ENCODE measurements at places on chromosomes 7 and 10.

GRCh38 chr10:103677486-103678177 lies 177.7 kb downstream of the SH3PXD2A start:
- DNase-seq: no peak

DNA sequence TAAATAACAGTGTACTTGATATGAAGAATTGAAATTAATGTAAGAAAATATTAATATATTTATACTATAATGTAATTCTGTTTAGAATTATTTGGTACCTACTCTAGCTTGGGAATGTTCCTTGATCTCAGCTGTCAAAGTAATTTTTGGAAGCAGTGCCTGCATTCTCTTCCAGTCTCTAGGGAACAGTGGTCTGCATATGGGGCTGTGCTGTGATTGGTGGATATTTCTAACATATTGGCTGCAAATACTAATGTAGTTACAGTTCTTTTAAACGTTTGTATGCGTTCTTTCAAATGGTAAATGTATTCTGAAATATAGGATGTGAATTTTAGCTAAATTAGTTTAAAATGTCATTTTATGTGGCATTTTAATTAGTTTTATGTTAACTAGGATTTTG lies 87.2 kb downstream of the PHF14 start:
- DNase-seq: peak; percentile 53

GRCh38 chr10:78547397-78547796 lies 513.7 kb downstream of the RPS24 start:
- DNase-seq: no peak

GRCh38 chr7:80026766-80027165 lies 107.9 kb upstream of the GNAI1 start:
- no peak for DNase-seq

- DNase-seq: no peak
These were observed 21.2 kb downstream of the MBL2 start for GRCh38 chr10:52751337-52751736.

DNA sequence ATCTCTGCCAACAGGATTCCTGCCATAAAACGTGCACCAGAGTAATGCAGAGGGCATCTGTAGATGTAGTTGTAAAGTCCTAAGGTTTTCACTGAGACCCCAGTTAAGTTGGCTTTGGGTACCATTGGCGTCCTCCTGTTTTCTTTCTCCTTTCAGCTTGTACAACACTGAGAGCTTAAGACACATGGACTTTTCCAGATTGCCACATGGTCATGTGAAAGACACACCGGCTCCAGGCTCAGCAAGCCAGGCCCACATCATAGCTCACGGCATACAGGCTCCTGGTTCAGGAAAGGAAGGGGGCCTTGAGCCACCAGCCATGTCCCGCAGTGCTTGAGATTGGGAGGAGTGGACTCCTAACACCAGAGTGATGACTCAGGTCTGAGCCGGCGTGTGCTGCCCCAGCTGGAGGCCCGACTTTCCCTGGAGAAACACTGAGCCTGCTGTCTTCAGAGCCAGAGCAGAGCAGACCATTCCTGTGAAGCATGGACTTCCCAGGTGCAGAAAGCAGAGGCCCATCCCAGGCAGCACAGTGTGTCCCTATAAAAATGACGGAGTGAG lies 252.7 kb downstream of the PRPF18 start:
- DNase-seq: no peak

DNA sequence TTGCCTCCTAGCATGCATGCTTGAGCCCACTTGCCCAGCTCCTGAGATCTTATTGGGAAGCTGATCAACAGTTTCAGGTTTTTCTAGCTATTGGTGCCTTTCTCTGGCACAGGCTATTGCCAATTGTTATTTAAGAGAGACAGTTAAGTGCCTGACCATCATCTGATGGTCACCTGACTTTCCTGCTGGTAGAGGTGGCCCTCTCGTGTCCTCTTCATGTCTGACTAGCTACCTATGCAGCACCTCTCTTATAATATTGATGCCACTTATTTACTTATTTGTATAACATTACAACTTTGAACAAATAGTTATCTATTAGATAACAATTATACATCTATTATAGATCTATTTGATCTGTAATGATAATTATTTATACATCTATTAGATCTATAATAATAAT lies 205.9 kb upstream of the SEMA3D start:
- no peak for DNase-seq

Measured in brain (organoid and tissue), 16 donors.